Natural killer cell treated with Interleukin-12 subunit alpha and Interleukin-12 subunit beta and Interleukin-15 and Interleukin-18, amount 100 ng/mL, for 72 hours (primary cell): ENCODE measurements at places on chromosomes 4 and X.

GRCh38 chrX:118655561-118656246, 71.7 kb upstream of the IL13RA1 start:
- DNase-seq, result no peak

DNA sequence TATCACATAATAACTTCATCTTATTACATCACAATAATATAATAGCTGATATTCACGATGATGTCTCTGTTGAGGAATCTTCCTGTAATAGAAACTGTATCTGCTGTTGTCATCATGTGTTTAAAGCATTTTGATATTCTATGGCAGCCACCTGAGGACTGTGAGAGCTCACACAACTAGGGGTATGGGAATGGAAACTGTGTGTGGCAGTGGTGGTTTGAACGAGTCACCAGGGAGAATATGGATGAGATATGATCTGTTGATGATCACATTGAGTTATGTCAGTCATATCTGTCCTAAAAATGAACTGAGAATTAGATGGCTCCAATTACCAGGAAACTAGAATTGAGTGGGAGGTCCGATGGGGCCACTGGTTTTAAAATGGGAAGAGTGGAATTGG, 169.6 kb downstream of the MID1IP1 start:
- DNase-seq, result no peak

DNA sequence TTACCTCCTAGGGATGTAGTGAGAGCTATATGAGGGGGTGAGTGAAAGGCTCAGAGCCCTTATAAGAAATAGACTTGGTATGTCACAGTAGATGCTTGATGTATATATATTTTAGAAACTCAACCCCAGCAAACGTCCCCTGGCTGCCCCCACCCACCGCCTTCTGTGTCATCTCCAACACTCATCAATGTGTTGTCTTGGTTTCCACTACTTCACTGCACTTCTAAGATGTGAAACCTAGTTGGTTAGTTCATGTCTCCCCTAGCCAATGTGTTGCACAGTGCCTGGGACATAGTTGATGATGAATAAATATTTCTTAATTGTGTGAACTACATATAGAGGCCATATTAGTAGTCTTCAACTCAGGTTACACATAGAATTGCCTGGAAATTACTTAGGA, 4.4 kb downstream of the FGFBP2 start:
- DNase-seq, result peak; percentile 64

GRCh38 chr4:128831531-128832242, 22.2 kb downstream of the JADE1 start:
- no peak for DNase-seq

GRCh38 chr4:62156205-62156604, 956.1 kb downstream of the ADGRL3 start:
- DNase-seq, result no peak

DNA sequence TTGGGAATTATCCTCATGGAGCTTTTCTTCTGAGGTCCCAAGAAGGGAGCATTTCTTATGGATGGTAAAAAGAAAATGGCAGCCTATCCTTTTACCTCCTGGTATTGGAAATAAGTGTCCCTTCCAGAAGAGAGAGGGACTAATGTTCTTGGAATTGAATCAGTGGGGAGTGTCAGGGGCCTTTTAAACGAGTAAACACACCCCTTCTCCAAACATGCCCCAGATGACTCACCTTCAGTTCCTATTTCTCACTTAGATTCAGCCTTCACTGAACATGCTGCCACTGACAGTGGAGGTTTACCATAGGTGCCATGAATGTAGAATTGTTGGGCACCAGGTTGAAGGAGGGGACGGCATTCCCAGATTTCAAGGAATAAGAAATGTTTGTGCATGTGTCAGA, 19.0 kb downstream of the MAGEC2 start:
- DNase-seq, result no peak

- DNase-seq, result no peak
These were observed 345.7 kb downstream of the FBXO8 start for GRCh38 chr4:173937631-173938270.

DNA sequence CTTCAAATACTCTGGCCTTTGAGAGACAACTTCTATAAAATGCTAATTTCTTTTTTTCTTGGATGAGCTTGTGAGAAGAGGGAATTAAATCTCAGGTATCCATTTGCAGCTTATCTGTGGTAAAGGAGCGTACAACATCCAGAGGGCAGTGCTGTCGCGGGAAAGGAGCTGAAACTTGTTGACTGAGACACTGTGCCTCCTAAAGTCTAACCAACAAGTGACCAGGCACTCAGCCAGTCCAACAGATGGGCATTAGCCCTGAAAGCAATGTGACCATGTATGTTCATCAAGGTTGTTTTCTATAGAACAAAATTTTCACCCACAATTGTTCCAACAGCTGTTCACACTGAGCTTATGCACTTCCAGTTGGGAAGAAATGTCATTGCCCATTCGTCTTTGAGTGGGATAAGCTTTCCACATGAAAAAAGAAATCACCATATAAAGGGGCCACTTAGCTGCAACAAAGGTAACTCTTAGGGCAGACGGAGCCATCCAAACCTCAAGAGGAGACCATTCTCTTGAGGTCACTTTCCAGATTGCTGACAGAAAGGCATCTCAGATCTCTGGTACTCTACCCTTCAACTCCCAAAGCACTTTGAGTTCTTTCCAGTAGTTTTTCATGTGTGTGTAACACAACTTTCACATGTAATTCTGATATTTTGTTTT, 244.8 kb upstream of the NEIL3 start:
- no peak for DNase-seq

DNA sequence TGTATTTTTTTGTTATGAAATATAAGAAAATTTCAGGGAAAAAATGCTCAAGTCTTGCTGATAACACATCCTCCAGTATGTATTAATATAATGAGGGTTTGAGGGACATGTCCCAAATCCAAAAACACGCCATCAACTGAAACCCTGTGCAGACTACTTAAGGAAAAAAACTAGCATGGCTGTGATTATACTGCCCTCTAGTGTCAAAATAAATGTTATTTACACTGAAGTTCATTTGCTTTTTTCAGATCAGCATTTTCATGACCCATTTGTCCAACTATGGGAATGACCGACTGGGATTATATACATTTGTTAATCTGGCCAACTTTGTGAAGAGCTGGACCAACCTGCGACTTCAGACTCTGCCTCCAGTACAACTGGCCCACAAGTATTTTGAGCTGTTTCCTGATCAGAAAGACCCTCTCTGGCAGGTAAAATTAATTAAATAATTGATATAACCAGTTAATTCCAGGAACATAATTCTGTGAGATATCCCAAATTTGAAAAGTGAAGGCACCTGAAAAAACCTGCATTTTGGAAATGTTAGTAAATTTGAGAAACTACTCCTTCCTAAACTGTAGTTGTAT, 128.5 kb downstream of the PRSS12 start:
- no peak for DNase-seq

- DNase-seq, result no peak
These were observed 290.8 kb downstream of the TENM3 start for GRCh38 chr4:182533964-182534363.

DNA sequence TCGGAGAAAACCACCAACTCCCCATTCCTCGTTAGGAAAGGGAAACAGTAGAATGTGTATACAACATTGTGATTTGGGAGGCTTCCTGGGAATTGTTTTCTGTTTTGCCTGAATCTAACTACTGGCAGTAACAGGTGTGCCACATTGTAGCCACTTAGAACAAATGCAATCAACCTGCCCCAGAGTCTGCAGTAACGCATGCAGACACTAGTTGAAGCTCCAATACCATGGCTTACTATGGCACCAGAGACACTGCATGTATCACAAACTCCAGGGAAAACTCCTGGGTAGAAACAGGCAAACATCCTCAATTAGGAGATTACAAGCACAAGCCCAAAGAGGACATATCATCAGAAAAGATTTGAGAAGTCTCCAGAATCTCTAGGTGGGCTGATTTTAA, 154.2 kb upstream of the NEIL3 start:
- DNase-seq, result no peak

DNA sequence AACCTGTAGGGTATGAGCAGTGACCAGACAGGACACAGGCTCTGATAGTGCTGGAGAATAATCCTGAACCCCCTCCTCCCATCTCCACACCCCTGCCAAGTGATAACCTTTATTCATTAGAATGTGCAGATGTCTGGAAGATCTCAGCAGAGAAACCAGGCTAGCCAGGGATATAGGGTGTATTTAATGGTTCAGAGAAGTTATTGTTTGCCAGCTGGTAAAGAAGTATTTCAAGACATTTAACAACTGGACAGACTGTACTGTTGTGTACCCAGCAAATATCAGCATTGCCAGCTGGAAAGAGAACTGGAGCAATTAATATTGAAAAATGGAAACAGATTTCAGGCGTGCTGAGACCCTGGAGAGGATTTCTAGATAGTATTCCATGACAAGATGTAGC, 94.5 kb downstream of the RASGEF1B start:
- no peak for DNase-seq
